ENCODE measurements at places on chromosomes 16 and 17.

GRCh38 chr16:4241258-4241927, 487 bp downstream of the SRL start:
- no peak for DNase-seq

DNA sequence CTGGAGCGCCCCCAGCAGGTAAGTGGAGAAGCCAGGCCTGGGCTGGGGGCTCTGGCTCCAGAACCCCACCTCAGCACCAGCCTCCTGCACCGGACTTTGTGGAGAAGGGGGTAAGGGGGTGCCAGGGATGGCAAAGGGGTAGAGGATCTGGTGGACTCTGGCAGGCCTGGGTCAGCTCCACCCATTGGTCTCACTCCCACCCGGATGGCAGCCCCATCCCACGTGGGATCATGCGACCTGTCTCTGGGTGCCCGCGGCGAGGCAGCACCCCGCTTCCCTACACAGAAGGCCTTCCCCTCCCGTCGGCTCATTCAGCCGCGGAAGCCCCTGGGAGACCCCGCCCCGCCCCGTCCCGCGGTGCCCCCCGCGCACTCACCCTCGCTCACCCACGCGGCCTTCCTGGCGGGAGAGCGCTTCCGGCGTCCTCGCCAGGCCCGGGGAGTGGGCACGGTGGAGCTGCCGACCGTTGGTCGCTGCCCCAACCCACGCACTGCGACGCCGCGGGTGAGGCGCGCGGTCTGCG, 498 bp upstream of the PLEKHG4 start:
- DNase-seq = peak; percentile 79

DNA sequence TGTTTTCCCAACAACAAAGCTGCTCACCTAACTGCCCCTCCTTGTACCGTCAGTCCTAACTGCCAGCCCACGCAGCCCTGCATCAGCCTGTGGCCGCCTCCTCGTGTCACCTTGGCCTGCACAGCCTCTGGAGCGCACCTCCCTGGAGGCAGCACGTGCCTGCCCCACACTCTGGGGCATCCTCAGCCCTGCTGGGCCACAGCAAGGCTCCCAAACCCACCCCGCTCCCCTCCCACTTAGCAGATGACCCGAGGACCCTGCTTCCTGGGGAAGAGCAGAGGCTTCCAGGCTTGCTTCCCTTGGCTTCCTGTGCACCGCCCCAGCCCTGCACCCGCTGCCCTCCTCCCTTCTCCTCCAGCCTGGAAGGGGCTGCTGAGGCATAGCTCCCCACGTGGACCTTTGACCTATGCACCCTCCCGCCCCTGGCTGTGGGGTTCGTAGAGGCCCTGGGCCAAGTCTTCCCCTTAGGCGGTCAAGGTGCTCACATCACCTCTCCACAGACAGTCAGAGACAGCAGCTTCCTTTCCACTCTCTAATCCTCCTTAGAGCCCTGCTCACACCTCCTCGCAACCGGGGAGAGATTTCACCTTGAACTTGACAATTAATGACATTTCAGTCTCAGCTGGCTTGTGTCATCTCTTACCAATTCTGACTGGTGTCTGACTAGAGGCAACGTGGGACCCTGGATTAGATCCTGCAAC, 115.0 kb downstream of the MGAT5B start:
- no peak for DNase-seq

GRCh38 chr16:88965411-88965810, 11.6 kb downstream of the CBFA2T3 start:
- DNase-seq = no peak
